ENCODE measurements at places on chromosomes 3 and 15. TPM values are rescaled to one million over a fixed set of nuclear protein-coding genes. Genes with fewer than 3 reads are reported as not detected.

Gene GREM1
- 56.6 TPM for total RNA-seq

Gene CERS3
- 11.2 TPM for total RNA-seq

DNA sequence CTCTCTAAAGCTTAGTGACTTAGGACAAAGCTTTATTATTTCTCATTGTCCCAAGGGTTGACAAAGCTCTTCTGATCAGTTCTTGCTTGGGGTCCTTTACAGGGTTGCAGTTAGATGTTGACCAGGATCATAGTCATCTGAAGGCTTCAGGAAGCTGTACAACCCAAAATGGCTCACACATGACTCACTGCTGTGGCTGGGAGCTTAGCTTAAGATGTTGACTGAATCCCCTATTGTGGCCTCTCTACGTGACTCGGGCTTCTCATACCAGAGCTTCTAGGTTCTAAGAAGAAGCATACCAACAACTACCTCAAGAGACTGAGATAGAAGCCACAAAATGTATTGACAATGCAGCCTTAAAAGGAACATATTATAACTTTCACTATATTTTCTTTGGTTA lies 569.6 kb upstream of the ROBO2 start:
- H3K4me1 ChIP-seq, result no peaks in the 10 kb centered on the region
- H3K36me3 ChIP-seq, result no peaks in the 10 kb centered on the region
- no peak for DNase-seq
- no peak overlapping the region for H3K27ac ChIP-seq
- no peak overlapping the region for H3K4me3 ChIP-seq

GRCh38 chr3:65979162-65979561 lies 59.6 kb downstream of the MAGI1 start:
- H3K36me3 ChIP-seq, result peaks cover 6% of the 10 kb centered on the region
- peak overlapping the region; percentile 80 for H3K27ac ChIP-seq
- peaks cover 16% of the 10 kb centered on the region for H3K4me1 ChIP-seq
- no peak for DNase-seq
- H3K27me3 ChIP-seq, result no peaks in the 10 kb centered on the region

GRCh38 chr3:13141991-13142412 lies 68.8 kb upstream of the IQSEC1 start:
- H3K4me3 ChIP-seq, result no peak overlapping the region
- H3K4me1 ChIP-seq, result no peaks in the 10 kb centered on the region
- H3K27me3 ChIP-seq, result peaks cover 20% of the 10 kb centered on the region
- no peaks in the 10 kb centered on the region for H3K36me3 ChIP-seq
- DNase-seq, result no peak

DNA sequence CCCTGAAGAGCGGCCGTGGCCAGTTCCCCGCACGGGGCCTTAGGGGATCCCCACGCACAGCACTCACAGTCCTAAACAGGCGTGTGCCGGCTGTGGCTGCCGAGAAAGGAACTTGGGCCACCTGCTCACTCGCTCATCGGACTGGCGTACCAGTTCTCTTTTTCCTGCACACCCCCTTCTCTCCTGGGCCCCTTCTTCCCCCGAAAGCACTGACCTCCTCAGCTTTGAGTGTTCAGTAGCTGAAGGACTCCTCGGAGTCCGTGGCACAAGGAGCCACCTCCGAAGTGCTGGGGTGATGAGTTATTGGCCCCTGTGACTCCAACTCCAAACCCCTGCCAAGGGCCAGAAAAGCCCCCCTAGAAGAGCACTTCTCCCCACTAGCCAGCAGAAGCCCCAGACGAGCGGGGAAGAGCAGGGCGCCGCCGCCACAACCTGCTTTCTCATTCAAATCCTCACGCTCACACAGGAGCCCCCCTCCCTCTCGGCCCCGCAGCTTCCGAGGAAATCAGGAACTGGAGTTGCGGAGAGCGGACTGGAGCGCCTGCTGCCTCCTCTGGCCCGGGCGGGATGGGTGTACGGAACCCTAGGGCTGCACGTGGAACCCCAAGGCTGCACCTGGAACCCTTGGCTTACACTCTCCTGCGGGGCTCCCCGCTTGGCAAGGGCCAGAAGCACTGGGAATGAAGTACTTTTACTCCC lies at the start of gene PLCH1:
Gene PLCH1 (minus strand): TSS at position 446 of the 699 bp plus-strand sequence. CDS start 40,847 bp downstream, outside the sequence.
- peaks cover 65% of the 10 kb centered on the region for H3K4me1 ChIP-seq
- H3K27ac ChIP-seq, result peak within 1 kb of the TSS; percentile 90
- peaks cover 8% of the 10 kb centered on the region for H3K27me3 ChIP-seq
- peak within 1 kb of the TSS; percentile 98 for H3K4me3 ChIP-seq
- DNase-seq, result peak; percentile 78

Gene RTP1
- total RNA-seq, result not detected

Gene P4HTM
- total RNA-seq, result 47.4 TPM

DNA sequence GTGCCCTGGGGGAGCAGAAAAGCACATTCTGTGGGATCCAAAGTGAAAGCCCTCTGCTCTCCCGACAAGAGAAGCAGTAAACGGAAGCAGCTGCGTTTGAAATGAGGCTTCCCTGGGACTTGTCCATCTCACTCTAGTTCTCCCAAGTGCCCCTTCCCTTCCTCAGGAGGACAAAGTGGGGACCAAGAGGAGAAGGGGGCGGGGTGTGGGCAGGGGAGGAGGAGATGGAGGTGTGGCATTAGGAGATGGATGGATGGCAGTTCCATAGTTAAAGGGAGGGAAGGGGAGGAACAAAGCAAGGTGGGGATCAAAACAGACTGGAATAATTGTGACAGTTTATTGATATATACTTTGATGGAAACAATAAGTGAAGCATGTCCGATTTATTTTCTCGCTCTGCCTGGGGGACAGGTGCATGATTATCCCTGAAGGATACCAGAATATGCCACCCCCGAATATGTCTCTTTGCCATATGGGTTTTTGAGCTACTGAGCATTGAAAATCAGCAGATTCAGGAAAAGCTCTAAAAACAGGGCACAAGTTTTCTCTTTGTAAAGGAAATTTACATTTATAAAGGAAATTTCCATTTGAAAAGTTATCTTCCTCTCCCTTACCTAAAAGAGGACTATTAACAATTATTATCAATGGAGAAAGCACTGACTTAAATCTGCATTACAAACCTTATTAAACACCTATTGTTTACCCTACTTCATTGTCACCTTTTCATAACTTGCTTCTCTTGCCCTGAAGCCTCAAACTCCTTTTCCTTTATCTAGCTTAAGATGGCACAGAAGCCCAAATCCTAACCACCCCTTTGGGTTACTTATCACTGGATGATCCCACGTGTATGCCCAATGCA lies 58.9 kb upstream of the DAZL start:
- DNase-seq, result no peak
- H3K36me3 ChIP-seq, result no peaks in the 10 kb centered on the region
- no peak overlapping the region for H3K4me3 ChIP-seq
- H3K27ac ChIP-seq, result peak overlapping the region; percentile 14

- H3K27ac ChIP-seq, result no peak overlapping the region
- no peak for DNase-seq
- no peaks in the 10 kb centered on the region for H3K36me3 ChIP-seq
- peaks cover 4% of the 10 kb centered on the region for H3K4me1 ChIP-seq
Observed at GRCh38 chr3:129013491-129013891, 12.4 kb downstream of the EFCC1 start.

Gene CX3CR1
- total RNA-seq, result 0.21 TPM

GRCh38 chr3:195762611-195763010 lies 41.8 kb downstream of the MUC20 start:
- H3K27me3 ChIP-seq, result no peaks in the 10 kb centered on the region
- H3K27ac ChIP-seq, result no peak overlapping the region
- no peaks in the 10 kb centered on the region for H3K36me3 ChIP-seq

Gene TMEM158
- 10.1 TPM for total RNA-seq

- DNase-seq, result no peak
- no peaks in the 10 kb centered on the region for H3K4me1 ChIP-seq
- no peak overlapping the region for H3K27ac ChIP-seq
- H3K4me3 ChIP-seq, result no peak overlapping the region
Observed at GRCh38 chr3:106251160-106251892, 382.5 kb upstream of the CBLB start.

- H3K27me3 ChIP-seq, result no peaks in the 10 kb centered on the region
- no peak for DNase-seq
- H3K27ac ChIP-seq, result no peak overlapping the region
- H3K4me3 ChIP-seq, result no peak overlapping the region
Observed at GRCh38 chr3:15436246-15436645, 8.8 kb downstream of the EAF1 start.

Gene CTXN2
- total RNA-seq, result not detected

DNA sequence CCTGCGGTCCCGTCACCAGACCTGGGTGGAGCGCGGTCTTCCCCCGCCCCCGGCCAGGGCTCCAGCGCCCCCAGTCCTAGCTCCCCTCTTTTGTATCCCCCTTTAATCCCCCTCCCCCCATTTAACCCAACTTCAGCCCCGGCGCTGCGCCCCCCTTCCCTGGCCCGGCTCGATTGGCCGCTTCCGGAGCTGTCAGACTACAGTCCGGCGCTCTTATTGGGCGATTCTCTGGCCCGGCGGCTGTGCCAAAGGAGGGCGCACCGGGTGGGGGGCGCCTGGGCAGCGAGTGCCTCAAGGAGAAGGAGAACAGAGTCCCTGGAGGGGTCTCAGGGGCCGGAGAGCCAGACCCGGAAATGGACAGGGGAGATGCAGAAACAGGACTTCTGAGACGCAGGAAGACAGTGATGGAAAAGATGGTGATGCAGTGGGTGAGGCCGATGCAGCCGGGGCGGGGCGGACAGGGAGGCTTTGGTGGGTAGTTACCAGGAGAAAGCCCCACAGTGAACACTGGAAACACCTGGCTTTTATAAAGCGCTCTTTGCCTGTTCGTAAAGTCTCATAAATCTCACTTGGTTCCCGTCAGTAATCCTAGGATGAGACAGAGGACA lies 1.2 kb upstream of the ADCY5 start:
- peaks cover 5% of the 10 kb centered on the region for H3K36me3 ChIP-seq
- H3K4me1 ChIP-seq, result peaks cover 25% of the 10 kb centered on the region
- H3K27ac ChIP-seq, result peak overlapping the region; percentile 59

- no peak overlapping the region for H3K27ac ChIP-seq
- H3K4me3 ChIP-seq, result no peak overlapping the region
- H3K36me3 ChIP-seq, result peaks cover 4% of the 10 kb centered on the region
- no peak for DNase-seq
Observed at GRCh38 chr3:64908251-64908685, 220.5 kb upstream of the ADAMTS9 start.

GRCh38 chr15:65246026-65246714 lies 34.9 kb upstream of the CILP start:
- H3K36me3 ChIP-seq, result no peaks in the 10 kb centered on the region
- peaks cover 24% of the 10 kb centered on the region for H3K4me1 ChIP-seq
- no peaks in the 10 kb centered on the region for H3K27me3 ChIP-seq
- H3K27ac ChIP-seq, result peak overlapping the region; percentile 50

GRCh38 chr3:197541756-197542539 lies 13.8 kb downstream of the BDH1 start:
- H3K27me3 ChIP-seq, result no peaks in the 10 kb centered on the region
- peaks cover 21% of the 10 kb centered on the region for H3K4me1 ChIP-seq
- H3K4me3 ChIP-seq, result peak overlapping the region; percentile 37
- no peak for DNase-seq
- peaks cover 4% of the 10 kb centered on the region for H3K36me3 ChIP-seq

- no peaks in the 10 kb centered on the region for H3K4me1 ChIP-seq
- peaks cover 27% of the 10 kb centered on the region for H3K36me3 ChIP-seq
- no peak overlapping the region for H3K27ac ChIP-seq
- H3K4me3 ChIP-seq, result no peak overlapping the region
Observed at GRCh38 chr15:58677426-58677825, 72.1 kb downstream of the ADAM10 start.

- peaks cover 48% of the 10 kb centered on the region for H3K4me1 ChIP-seq
- H3K36me3 ChIP-seq, result no peaks in the 10 kb centered on the region
- H3K4me3 ChIP-seq, result no peak overlapping the region
- no peak for DNase-seq
- H3K27me3 ChIP-seq, result no peaks in the 10 kb centered on the region
- peak overlapping the region; percentile 11 for H3K27ac ChIP-seq
Observed at GRCh38 chr3:171874879-171875278, 31.7 kb downstream of the TMEM212 start.

GRCh38 chr3:156553705-156554356 lies 1.1 kb downstream of the SSR3 start:
- peaks cover 31% of the 10 kb centered on the region for H3K36me3 ChIP-seq
- H3K4me3 ChIP-seq, result peak overlapping the region; percentile 93
- no peak for DNase-seq

- no peaks in the 10 kb centered on the region for H3K27me3 ChIP-seq
- no peaks in the 10 kb centered on the region for H3K4me1 ChIP-seq
- DNase-seq, result no peak
- H3K27ac ChIP-seq, result no peak overlapping the region
- H3K4me3 ChIP-seq, result no peak overlapping the region
Observed at GRCh38 chr3:165464736-165465135, 268.6 kb upstream of the SLITRK3 start.

DNA sequence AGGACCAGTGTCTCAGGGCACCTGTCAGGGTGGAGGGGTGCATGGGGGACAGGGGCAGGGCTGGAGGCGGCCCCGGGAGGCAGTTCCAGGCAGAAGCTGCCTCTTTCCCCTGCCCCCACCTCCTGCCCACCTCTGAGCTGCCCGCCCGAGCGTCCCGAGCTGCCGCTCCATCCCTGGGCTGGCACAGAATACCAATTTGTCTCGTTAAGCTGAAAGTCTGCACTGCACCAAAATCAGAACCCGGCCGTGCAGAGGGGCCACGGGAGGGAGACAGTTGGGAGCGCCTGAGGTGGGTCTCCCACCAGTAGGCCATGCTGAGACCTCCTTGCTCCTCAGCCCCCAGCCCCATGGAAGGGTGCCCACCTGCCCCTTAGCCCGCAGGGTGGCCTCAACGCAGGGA lies 1.3 kb upstream of the ATP2B2 start:
- H3K27me3 ChIP-seq, result peaks cover 61% of the 10 kb centered on the region
- H3K4me1 ChIP-seq, result no peaks in the 10 kb centered on the region
- H3K36me3 ChIP-seq, result no peaks in the 10 kb centered on the region

DNA sequence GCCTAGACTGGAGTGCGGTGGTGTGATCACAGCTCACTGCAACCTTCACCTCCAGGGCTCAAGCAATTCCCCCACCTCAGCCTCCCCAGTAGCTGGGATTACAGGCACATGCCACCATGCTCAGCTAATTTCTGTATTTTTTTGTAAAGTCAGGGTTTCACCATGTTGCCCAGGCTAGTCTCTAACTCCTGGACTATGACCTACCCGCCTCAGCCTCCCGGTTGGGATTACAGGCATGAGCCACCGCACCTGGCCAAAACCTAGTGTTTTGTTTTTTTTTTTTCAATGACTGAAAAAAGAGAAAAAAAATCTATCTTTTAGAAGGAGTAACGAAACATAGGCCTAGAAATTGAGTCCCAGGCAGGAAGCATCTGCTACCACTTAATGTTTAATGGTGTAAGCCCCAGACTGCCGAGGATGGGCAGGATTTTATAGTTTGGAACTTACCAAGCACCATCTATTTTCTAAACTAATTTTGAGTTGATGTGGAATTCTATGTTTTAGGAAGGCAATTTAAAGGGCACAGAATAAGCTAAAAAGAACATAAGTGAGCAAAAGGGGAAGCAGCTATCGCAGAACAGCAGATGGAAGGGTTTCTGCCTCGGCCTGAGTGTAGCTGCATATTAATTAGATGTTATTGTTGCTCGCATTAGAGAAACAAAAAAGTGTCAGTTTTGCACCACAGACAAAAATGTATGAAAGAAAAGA lies 24.2 kb upstream of the CA12 start:
- H3K4me1 ChIP-seq, result peaks cover 28% of the 10 kb centered on the region
- no peaks in the 10 kb centered on the region for H3K36me3 ChIP-seq

GRCh38 chr3:127406309-127407025 lies 118.6 kb upstream of the PRR20G start:
- no peak overlapping the region for H3K27ac ChIP-seq
- DNase-seq, result peak; percentile 63
- H3K4me1 ChIP-seq, result peaks cover 17% of the 10 kb centered on the region
- peaks cover 24% of the 10 kb centered on the region for H3K27me3 ChIP-seq

Gene ETV5
- total RNA-seq, result 26.4 TPM

Gene UROC1
- total RNA-seq, result not detected

All from type B pancreatic cell (in vitro differentiated cells).